Foreskin keratinocyte (primary cell): ENCODE measurements at places on chromosomes 5 and 9.

DNA sequence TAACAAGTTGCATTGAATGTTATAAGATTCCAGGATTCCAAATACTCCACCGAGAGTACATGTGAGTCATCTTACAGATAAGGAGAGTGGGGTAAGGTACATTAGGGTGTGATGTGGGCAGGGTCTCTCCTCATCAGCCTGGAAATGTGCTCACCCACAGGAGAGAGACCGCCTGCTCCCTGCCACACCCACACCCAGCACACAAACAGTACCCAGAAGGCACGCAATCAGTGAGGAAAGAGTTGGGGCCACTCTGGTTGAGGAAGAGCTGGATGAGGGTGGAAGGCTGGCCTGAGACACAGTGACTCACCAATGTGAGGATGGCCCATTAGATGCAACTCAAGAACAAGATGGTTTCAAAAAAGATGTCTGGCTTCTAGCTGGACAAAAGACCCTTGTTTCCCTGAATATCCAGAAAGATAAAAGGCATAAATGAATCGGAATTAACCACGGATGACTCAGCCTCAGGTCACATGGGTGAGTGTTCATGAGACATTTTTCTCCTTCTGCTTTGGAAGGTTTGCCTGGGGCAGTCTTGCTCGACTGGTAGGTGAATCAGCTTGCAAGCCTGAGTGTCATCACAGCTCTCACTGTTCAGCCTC lies 51.1 kb upstream of the LHFPL2 start:
- peak; percentile 100 for DNase-seq

- DNase-seq = peak; percentile 27
Measured at GRCh38 chr9:125659954-125660353, 47.1 kb downstream of the MAPKAP1 start.

GRCh38 chr9:114799441-114799840 lies 6.4 kb downstream of the TNFSF15 start:
- DNase-seq = no peak

DNA sequence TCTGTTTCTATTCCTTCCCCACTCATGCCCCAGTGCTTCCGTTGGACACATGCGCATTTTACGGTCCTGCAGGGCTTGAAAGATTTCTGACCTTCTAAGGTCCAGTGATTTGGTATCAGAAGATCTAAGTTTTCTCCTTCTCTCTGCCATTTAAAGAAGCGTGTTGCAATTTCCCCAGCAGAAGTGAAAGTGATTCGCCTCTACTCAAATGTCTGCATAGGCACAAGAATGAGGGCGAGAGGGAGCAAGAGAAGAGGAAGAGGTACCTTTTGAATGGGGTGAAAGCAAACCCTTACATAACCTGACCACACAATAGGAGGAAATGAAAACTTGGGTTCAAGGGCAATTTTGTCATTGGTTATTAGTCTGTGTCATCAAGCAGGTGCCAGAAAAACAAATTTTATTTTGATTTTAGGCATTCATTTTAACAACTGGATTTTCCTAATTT lies 31.7 kb upstream of the NR3C1 start:
- no peak for DNase-seq

GRCh38 chr9:90964101-90965020 lies 162.7 kb downstream of the SYK start:
- no peak for DNase-seq

DNA sequence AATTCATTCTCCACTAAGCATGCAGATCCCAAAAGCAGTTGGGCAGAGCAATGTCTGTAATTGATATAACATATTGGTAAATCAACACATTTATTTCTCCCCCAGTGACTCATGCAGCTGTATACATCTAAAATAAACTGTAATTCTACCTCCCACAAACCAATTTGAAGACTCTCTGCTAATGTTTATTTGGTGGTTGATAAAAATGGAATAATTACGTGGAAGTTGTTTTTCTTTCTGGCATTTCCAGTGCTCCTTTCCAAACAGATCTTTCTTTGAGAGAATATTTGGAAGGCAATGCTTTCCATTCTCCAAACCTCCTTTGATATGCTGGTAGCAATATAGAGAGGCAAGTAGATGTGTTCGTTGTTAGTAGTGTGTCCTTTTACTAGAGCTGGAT lies 194.7 kb downstream of the CHSY3 start:
- DNase-seq = no peak

GRCh38 chr9:4020038-4020754 lies 279.7 kb downstream of the GLIS3 start:
- DNase-seq = peak; percentile 9

DNA sequence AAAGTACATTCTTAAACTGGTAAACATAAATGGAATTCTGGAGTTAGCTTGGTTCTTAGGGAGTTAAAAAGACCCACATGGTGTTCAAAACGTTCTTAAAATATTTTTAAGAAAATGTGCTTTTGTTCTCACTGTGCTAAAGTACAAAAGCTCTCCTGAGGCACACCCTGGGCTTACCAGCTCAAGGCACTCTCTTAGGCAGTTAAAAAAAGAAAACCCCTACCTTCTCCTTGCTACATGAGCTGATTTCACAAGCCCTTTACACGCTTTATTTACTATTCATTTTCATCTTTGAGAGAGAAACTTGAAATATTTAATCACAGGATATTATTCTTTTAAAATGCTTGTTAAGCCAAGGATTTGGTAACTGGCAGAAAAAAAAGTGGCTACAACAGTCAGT lies 723.3 kb upstream of the GRAMD2B start:
- no peak for DNase-seq

DNA sequence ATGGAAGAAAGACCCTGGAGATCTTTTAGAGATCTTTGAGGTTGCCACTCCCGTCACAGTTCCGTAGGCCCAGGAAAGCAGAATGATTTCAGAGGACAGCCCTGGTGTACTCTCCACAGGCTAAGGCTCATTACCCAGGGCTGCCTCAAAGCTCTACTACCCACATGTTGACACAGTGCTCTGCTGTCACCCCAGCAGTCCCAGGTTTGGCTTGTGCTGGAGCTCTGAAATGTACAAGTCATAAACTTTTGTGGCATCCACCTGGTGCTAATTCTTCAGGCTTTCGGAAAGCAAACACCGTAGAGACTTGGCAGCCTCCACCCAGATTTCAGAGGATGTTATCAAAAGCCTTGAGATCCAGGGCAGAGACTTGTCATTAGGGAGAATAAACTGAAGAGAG lies 136.5 kb downstream of the MTRR start:
- DNase-seq = no peak

DNA sequence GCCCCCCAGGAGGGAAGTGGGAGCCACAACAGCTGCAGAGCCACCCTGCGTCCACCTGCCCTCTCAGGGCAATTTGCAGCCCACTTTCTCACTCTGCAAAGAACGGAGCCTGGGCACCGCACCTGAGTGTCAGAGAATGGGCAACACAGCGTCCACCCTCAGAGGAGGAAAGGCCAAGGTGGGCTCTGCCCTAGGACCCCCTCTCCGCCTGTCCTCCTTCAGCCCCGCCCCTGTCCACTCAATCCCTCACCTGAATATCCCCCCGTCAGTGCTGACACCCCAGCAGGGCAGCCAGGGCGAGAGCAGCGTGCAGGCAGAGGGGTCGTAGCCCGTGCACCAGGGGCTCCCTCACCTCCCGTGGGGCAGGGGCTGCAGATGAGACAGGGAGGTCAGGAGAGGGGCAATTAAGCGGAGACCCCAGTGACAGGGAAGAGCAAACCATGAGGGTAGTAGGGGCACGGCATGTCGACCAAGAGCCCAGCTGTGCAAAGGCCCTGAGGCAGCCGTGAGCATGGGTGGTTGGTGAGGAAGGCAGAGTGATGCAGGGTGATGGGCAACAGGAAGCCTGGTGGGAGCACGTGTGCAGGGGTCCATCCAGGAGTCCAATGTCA lies 140.3 kb downstream of the OLFM1 start:
- no peak for DNase-seq

DNA sequence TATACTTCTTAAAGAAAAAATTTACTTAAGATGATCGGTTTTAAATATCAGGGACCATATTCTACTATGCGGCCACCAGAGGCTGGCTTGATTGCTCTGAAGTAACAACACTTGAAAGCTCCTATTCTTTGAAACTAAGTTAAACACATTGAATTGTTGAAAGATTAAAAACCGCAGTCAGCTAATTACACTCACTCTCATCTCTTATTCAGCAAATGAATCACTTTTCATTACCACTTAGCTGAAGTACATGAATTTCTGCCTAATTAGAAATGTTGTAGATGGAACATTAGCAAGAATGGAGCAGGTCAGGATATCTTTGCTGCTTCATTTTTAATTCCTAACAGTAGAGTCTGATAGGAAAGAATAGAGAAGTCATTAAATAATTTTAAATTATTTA lies 42.3 kb downstream of the LSM11 start:
- no peak for DNase-seq

DNA sequence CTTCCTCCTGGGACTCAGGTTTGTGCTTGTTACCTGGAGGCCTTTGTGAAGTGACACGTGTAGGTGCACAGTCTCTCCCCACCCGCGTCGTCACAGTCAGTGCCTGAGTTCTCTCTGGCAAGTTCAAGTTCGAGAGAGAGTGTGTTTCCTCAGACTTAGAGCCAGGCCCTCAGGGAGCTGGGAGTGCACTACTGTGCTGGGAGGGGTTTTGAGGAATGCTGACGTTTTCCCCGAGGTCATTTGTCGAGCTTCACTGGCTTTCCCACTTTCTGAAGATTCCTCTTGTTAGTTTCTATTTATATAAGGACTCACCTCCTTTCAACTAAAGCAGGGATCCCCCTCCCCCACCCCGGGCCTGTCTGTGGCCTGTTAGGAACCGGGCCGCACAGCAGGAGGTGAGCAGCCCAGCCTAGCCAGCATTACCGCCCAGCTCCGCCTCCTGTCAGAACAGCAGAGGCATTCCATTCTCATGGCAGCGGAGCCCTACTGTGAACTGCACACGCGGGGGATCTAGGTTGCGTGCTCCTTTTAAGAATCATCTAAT lies 209.2 kb downstream of the DIRAS2 start:
- peak; percentile 61 for DNase-seq

DNA sequence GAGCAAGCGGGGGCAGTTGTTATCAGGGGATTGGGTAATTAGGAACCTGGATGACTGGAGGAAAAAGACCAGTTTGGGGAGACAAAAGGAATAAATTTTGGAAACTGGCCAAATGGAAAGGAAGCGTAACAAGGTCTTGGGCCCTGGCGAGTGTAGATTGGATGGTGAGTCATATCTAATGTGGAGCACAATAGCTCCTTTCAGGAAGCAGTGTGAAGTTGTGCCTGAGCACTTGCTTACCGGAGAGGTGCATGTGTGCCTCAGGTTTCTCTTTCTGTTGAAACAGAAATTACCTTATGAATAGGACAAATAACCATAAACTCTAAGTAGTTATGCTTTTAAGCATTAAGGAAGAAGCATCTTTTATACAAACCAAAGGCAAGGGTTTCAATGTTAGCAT lies 176.4 kb downstream of the KIF4B start:
- peak; percentile 60 for DNase-seq

DNA sequence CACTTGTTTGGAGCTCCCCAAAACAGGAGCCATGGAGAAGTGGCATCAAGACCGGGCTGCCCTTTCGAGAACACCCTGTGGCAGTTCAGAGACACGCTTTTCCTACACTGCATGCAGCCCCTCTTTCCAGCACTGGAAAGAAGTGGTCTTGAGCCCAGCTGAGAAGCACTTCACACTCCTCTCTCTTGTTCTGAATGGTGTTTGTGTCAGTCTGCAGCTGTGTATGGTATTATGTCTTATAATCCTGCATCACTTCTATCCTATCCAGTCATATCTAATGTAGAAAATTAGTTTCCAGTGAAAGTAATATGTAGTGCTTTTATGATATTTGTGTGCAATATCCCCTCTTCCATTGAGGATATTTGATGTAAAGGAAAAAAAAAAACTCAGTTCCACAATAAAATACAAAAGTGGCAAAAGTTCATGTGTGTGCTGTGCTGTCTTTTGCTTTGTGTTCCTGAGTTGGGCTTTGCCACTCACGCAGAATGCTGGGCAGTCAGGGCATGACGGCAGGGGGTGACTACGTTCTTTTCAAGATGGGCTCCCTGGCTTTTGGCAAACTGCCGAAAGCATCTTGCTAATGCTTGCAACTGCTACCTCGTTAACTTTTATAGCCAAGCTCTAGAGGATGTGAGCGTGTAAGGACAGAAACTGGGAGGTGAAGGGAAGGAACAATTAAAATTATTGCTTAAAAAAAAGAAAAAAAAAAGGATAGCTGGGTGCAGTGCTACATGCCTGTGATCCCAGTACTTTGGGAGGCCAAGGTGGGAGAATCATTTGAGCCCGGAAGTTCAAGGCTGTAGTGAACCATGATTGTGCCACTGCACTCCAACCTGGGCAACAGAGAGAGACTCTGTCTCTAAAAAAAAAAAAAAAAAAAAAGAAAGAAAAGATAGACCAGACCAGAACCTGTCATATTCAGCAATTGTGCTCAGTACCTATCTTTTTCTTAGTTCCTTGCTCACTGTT lies 102.2 kb downstream of the MAP1B start:
- peak; percentile 83 for DNase-seq
